Glomerular endothelial cell (primary cell): ENCODE measurements at places on chromosomes 16 and 17.

DNA sequence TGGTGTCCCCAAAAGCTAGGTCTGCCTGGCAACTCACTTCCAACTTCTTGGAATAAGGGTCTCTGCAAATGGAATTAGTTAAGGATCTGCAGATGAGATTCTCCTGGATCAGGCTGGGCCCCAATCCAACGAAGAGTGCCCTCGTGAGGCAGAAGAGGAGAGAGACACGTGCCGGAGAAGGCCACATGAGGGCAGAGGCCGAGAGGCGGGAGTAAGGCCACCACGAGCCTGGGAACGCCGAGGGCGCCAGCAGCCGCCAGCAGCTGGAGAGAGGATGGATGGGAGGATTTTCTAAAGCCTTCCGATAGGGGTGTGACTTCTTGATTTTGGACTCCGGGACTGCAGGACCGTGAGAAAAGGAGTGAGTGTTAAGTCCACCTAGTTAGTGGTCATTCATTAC is 76.3 kb downstream of the JPH3 start:
- no peak for DNase-seq

- no peak for DNase-seq
Observed at GRCh38 chr16:77767826-77768225, 20.5 kb upstream of the VAT1L start.

- no peak for DNase-seq
Observed at GRCh38 chr16:46730801-46731690, 17.1 kb downstream of the MYLK3 start.

- no peak for DNase-seq
Observed at GRCh38 chr17:59561042-59561441, 4.4 kb upstream of the DHX40 start.

GRCh38 chr17:2862197-2862596 is 66.0 kb downstream of the RAP1GAP2 start:
- DNase-seq = no peak

GRCh38 chr17:81295676-81296381 is 722 bp upstream of the SLC38A10 start:
- no peak for DNase-seq

DNA sequence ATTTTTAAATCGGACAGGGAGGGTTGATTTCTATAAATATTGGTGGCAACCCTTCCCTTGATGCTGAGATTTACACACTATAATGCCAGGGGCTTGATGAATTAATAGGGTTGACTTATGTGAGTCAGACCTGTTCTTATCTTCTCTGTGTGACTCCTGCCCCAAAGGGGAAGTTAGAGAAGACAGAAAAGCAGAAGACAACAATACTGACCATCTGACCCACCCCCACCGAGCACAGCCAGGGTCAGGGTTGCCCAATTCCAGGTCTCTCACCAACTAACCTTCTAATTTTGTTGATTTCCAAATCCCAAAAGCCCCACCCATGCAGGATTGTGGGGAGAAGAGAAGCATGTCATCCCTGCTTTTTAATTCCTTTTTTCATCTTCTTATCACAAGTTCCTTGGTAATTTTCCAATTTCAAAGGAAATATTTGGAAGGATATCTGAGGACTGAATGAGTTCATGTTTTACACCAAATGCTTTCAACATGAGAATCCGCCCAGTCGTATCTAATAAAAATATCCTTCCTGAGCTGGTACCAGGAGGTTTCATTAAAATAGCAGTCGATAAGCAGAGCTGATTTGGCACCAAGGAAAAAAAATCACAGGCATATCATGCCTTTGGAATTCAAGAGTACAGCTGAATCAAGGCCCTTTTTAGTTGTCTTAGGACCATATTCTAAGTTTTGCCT is 603.4 kb upstream of the CDH11 start:
- DNase-seq = no peak

DNA sequence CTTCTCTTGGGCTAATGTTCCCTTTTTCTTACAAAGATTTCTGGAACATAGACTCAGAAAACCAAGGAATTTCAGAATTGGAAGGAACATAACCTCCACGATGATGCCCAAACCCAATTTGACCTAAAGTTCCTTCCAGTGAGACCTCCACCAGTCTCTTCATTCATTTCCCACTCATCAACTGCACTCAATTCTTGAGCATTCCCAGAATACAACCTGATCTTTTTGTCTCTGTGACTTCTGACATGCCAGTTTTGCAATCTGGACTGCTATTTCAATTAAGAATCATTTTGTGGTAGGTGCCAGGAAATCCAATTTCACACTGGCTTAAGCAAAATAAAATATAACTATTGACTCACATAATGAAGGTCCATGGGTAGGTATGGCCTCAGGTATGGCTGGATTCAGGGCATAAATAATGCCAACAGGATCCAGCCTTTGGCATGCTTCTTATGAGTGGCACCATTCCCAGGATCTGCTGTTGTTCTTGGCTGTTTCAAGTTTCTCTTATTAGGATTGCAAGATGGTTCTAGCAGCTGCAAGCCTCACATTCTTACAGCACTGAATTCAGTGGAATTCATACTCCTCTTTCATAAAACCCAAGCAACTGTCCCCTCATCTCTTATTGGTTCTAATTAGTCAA is 184.3 kb downstream of the HS3ST4 start:
- no peak for DNase-seq

- no peak for DNase-seq
Observed at GRCh38 chr16:85501900-85502299, 111.2 kb upstream of the GSE1 start.

DNA sequence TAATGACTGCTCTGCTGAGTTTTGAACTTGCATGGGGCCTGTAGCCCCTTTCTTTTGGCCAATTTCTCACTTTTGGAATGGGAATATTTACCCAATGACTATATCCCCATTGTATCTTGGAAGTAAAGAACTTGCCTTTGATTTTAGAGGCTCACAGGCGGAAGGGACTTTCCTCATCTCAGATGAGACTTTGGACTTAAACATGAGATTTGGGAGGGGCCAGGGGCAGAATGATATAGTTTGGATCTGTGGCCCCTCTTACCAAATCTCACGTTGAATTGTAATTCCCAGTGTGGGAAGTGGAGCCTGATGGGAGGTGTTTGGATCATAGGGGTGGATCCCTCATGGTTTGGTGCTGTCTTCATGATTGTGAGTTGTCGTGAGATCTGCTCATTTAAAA is 42.7 kb upstream of the SDK2 start:
- DNase-seq = no peak

- no peak for DNase-seq
Observed at GRCh38 chr16:84042879-84043485, 387 bp upstream of the SLC38A8 start.

GRCh38 chr16:86466696-86467406 is 43.5 kb upstream of the FOXF1 start:
- DNase-seq = no peak
